CD8-positive, alpha-beta T cell (primary cell): ENCODE measurements at places on chromosomes 3 and 15.

DNA sequence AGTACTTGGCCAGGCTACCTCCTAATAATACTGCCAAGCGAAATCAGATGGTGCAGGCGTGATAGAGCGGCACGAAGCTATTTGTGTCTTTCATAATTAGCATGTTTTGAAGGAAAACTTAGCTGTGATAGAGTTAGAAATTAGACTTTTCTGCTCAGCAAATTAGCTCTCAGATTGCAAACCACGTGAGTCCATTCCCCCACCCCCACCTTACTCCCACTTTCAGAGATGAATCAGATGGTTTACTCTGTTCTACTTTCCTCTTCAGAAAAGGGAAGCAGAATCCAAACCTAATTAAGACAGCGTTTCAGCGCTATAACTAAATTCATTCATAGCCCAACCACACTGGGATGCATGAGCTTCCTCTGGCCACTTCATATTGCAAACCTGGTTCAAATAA lies 214.6 kb downstream of the SLCO3A1 start:
- DNase-seq: no peak

DNA sequence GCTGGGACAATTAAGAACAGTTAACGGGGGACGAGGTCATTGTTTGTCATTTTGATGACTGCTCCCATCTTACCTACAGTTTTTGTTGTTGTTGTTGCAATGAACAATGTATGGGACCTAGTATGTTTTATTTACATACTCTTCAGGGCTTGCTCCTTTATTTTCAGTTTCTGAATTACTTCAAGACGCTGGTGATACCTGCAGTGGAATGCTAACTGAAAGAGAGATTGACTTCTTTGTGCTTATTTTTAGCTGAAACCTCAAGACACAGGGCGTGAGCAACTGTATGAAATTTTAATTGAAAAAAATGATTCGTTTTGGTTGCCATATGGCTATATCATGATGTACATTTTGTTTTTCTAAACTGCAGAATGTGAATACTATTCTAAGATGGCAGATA lies 297.9 kb downstream of the EDEM1 start:
- DNase-seq: no peak

DNA sequence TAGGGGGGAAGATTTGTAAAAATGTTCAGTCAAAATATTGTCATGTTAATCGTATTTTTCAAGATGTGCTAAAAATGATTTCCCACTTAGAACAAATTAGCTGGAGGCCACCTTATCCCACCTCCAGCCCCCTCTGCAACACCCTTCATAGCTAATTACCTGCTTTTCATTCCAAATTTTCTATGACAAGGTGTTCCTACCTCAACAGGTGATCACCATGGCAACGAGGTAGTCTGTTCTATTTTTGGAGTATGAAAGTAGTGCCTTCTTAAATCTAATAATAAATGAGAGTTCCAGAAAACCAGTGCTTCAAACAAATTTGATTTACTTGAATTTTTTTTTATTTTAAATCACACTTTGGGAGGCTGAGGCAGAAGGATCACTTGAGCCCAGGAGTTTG lies 149.8 kb downstream of the FNDC3B start:
- DNase-seq: no peak

DNA sequence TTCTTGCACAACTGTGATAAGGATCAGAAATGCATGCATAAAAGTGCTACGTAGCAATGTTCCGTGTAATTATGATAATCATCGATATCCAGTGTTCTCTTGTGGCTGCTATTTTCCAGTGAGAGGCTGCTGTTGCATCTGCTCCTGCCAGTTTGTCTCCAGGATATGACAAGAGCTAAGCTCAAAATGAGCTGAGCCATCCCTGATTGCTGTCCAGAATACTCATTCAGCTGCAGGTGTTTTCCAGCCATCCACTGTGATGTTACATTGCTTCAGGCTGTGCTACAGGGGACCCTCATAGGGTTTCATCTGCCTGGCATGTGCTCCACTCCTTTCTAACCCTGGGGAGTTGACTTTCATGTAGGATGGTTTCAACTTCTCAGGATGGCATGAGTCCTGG lies 976.0 kb downstream of the ROBO1 start:
- DNase-seq: no peak

- no peak for DNase-seq
Observed at GRCh38 chr3:150741497-150742140, 21.4 kb downstream of the SIAH2 start.

- no peak for DNase-seq
Observed at GRCh38 chr3:159895430-159895829, 93.2 kb upstream of the IL12A start.

DNA sequence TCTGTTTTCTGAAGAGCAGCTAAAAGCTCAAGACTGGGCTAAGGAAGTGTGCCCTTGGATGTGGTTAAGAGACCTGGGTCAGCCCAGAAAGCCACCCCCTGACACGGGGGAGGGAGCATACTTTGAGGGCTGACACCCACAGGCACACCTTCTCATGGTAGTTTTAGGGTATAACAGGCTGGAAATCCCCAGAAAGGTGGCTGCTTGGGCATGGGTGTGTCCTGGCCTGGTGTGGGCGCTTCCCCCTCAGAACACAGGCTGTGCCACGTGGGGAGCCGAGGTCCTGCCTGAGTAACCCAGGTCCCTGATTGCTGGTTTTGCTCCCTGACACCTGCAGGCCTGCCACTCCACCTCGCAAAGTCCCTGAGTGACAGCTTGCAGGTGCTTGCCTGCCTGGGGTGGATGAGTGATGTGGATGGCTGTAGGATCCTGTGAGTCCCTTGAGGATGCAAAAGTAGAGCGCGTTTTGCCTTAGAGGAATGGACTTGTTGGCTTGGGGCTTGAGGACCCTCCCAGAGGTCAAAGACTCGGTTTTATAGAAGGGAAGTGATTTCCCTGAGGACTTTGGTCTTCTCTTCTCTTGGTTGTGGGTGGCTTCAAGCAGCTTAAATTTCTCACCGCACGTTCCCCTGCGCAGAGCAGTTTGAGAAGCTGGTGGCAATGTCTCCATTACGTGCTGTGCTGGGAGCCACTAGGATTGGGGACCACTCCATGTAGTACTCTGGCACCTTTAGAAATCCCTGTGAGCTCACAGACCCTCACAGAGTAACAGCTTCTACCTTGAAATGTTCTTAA lies 94.4 kb downstream of the DNASE1L3 start:
- DNase-seq: peak; percentile 29

- DNase-seq: no peak
Observed at GRCh38 chr15:62360332-62361097, 195.4 kb upstream of the C2CD4B start.

DNA sequence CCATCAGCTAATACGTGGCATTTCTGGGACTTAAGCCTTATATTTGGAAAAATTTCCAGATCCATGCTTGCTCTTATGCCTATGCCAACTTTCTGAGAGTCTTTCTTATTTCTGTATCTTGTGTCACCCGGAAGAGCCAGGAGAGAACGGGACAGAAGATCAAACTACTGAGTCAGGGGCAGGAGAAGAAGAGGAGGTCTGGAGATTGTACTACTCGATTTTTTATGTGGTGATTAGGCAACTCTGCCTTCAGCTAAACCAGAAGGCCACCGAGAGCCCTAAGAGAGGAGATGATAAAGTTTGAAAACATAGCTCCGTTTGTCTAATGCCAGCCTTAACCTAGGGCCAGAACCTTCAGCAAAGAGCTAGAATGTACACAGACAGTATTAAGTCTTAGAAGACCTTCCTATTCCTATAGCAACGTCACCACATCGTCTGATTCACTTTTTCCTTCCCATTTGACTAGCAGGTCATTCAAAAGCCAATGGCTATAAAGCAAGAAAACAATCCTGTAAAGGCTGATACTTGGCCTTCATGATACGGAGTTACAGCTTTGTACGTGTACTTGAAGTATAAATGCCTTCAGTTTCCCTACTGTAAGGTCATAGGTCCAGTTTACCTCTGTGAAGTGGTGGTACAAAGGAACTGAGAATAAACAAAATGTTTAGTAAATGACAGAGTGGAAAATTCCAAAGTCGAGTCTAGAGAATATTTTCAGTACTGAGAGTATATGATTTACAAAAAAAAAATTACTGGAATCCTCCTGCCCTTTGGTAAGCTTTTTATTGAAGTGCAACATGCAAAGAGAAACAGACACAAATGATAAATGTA lies 96.1 kb upstream of the ICE2 start:
- DNase-seq: no peak

GRCh38 chr3:60810881-60811280 lies 440.4 kb downstream of the FHIT start:
- DNase-seq: no peak

DNA sequence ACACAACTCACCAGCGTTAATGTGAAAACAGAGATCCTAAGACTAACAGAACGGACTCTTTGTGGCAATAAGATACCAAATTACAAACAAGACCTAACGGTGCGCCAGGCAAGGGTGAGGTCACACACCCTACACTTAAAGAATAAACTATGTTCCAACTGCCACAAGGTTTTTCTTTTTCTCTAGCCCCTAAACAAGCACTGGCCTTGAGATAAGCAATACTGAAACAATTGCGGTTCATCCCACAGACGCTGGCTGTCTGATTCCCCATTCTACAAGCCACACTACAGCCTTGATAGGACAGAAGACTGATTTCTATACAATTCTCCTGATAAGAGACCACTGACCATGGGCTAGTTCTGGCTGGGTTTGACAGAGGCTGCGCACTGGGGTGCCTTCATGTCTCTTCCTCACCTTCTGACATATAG lies 20.5 kb upstream of the LIMD1 start:
- DNase-seq: no peak

GRCh38 chr3:89560568-89560967 lies 453.1 kb downstream of the EPHA3 start:
- no peak for DNase-seq

- DNase-seq: no peak
Observed at GRCh38 chr3:79367066-79367465, 400.7 kb downstream of the ROBO1 start.

DNA sequence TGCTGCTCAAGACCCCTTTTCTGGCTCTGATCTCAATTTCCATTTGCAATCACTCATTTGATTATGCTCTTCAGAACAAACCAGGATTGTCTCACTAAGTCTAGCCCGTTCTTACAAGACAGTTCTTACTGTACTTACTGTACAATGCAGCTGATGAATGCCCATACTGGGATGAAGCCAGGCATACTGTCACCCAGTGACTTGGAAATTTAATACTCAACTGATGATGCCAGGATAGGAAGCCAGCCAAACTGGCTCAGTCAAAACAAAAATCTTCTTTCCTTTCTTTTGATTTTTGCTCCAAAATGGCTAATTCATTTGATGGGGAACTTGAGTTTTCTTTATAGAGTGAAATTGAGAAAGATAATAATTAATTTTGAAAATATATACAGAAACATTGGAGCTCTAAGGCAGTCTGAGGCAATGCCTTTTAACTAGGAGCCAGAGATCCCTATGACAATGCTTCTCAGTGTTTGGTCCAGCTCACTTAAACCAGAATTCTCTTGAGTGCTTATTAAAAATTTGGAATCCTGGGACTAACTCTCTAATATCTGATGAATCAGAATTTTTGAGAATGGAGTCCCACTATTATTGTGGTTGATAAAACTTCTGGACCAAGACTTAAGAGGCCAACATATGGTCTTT lies 265.6 kb upstream of the THBS1 start:
- no peak for DNase-seq

DNA sequence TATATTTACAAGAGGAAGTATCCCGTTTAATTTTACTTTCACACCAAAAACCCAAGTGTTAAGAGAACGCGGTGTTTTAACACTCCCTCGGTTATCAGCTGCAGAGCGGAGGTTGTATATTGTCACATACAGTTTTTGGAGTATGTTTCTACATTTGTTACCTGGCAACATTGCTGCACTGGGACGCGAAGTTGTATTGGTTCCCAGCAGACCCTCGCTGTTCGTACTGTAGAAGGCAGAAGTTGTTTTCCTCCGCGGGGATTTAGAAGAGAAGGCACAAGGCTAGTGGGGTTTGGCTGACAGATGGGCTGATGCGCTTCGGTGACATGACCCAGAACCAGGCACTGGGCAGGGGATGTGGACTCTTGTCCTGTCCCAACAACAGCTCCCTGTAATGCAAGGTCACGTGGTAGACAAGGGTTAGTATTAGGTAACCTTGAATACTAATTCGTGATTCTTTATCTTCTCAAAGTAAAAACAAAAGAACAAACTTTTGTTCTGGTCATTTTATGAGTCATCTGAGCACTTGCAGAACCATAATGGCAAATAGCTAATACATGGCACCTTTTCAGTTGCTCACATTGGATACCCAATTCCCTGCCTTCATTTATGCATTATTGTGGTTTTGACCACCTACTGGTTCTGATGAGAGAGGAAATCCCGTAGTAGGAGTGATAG lies 230.4 kb upstream of the BHLHE40 start:
- DNase-seq: peak; percentile 63

DNA sequence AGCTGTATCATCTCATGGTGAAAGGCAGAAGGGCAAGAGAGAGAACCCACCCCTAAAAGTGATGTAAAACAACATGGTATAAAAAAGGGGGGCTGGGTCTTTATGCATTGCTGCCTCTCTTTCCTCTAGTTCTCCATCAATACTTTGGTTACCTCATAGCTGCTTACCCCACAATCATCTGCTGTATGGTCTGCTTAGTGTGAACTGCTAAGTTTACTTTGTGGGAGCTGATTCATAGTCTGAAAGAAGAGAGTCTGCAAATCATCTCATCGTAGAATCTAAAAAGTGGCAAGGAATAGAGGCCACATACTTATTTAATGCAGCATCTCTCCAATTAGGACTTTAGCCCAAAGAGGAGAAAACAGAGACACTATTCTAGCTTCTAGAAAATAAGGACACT lies 546.8 kb downstream of the GBE1 start:
- DNase-seq: no peak

DNA sequence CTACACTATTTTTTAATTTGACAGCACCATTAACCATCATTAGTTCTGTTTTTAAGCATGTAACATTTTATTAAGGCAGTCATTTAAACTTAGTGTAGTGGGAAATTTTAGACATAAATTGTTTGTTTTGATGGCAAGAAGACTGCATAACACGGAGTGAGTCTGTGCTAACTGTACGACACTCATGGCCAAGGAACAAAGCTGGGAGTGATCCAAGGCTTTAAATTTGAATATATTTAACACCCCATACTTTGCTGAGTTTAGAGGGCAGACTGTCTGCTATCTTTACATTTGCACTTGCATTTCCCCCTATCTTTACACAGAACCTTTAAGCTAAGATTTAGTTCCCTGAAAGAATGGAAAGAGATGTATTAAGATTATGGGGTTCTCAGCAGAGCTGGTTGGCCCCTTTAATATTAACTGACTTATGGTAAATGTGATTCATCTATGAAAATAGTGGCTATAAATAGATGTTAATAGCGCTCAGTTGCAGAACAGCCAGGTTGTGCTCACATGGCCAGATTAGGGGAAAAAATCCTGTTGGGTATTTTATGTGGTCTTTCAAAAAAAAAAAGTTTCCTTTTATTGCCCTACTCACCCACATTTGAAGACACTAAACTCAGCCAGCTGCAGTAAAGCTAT lies 120.7 kb downstream of the CMSS1 start:
- DNase-seq: no peak
